ENCODE measurements at places on chromosomes 1 and 21.

- no peak for DNase-seq
Measured at GRCh38 chr1:48761986-48762385, 14.7 kb downstream of the BEND5 start.

DNA sequence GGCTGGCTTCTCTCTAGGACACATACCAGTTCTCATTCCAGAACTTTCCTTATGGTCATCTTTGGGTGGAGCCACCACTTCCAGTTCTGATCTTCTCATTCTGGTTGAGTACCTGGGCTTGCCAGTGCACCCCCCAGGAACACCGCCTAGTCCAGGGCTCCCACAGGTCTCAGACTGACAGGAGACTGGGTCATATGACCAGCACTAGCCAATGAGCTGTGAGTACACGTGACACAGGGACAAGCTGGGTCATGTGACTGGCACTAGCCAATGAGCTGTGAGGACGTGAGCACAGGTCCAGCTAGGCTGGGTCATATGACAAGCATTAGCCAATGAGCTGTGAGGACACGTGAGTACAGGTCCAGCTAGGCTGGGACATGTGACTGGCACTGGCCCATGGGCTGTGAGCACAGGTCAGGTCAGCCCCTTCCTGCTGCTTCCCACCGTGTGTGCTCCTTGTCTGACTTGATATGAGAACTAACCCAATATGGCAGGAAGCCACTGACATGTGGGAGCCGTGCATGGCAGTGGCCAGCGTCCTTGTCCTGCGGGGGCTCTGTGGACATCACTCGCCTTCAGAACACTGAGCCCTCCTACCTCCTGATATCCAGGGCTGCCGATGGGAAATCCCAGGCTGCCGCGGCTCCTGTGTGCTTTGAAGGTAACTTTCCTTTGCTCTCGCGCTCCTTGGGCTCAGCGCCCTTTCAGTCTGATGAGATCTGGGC, 22.7 kb downstream of the KRTAP10-1 start:
- peak; percentile 27 for DNase-seq

DNA sequence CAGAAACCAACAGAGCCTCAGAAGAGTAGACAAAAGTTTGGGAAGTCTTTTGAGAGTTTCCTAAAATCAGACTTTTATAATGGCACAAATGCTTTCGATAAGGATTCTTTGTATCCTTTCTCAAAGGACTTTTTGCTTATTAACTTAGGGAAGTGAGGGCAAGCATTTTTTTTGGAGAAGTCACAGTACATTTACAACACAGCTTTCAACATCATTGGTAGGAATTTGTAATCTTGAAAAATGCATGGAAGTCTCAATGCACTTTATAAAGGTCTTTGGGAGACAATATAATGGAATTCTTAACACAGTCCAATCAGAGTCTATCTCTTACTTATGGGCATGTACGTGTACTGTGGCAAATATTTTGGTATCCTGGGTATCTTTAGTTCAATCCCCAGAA, 325.8 kb upstream of the NR5A2 start:
- peak; percentile 20 for DNase-seq

DNA sequence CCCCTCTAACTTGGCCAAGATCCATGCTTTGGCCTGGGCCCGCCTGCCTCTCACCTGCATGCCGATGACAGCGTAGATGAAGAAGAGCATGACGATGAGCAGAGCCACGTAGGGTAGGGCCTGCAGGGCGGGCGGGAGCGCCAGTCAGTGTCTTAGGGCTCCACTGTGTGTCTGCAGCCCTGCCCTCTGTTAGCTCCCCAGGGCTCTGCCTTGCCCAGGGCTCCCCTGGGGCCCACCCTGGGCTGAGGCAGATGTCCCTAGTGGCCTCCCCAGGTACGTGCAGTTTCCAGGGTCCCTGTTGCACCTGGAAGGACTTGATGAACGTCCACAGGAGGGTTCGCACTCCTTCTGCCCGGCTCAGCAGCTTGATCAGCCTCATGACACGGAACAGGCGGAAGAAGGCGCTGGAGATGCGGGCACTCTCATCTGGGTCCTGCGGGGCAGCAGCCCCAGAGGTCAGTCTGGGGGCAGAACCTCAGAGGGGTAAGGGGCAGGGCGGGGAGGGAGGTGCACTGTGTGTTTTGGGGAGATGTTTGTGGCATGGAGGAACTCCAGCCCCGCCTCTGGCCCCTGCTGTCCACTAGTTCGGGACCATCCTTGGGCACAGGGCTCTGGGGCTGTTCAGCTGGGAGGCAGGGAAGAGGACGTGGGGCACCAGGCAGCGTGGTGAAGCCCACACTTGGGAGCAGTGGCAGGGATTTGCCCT, 29.8 kb upstream of the KIF21B start:
- no peak for DNase-seq

GRCh38 chr1:219507437-219507836, 105.5 kb downstream of the ZC3H11B start:
- DNase-seq: no peak

DNA sequence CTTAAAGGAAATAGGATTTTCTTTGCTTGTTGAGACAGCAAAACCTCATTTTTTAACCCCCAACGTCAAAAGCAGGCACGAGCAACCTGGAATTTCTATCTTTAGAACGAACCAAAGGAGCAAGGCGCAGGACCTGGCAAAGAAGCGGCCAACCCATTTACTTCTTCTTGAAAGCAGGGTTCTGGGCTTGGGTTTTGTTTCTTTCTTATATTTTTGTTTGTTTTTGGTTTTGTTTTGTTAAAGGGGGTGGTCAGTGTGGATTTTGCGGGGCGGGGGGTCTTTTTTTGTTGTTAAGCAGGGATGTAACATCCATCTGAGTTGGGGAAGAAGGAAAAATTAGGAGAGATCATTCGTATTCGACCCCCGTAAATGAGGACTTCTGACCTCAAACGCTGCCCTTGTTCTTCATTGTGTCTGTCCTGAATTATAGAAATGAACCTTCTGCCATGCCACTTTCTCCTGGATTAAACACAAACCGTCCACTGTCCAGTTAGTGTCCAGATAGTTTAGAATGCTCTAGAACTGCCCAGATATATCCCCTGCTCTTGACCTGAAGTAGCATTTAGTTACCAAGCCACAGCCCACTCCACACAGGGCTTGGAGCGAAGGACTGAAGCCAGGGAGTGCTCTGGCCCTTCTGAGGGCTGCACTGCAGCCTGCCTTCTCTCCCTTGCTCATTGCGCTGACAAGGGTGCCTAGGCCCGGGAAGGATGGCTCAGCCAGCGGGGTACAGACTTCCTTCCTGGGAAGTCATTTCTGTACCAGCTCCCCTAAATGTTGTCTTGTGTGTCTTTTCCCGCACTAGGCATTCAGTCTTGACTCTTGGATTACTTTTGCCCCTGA, 909 bp upstream of the APP start:
- no peak for DNase-seq

DNA sequence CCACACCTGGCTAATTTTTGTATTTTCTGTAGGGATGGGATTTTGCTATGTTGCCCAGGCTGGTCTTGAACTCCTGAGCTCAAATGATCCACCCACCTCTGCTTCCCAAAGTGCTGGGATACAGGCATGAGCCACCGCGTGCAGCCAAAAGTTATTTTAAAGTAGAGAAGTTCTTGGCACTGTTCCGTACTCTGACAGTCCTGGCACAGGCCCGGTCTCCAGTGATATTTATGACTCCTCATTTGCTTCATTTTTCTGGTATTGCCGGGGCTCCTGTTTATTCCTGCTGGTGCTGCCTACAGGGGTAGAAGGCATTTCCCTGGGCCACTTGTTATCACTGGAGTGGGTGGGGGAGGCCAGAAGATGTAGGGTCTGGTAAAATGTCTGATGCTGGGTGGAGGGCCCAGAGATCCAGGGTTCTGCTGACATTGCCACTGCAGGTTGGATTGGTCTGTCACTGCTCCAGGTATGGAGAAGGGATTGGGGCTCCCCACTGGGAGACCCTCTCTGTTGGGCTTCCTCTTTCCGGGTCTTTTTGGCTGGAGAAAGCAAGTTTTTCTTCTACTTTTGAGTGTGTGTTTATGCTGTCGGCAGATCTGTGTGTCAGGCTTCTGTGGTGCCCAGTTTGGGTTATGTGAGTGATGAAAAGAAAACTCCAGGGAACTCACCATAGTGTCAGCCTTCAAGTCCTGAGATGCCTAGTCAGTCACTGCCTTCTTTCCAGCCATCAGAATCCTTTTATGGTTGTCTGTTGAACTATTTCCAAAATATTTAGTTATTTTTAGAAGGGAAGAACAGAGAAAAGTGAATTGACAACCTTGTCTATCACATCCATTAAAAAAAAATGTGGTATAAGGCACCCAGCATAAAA, 4.5 kb downstream of the MROH7 start:
- no peak for DNase-seq

GRCh38 chr1:1345860-1346500, 3.2 kb downstream of the DVL1 start:
- DNase-seq: no peak

- DNase-seq: peak; percentile 59
Measured at GRCh38 chr1:41849211-41849759, 69.4 kb downstream of the HIVEP3 start.

- DNase-seq: no peak
Measured at GRCh38 chr1:54212872-54213271, 12.9 kb downstream of the MRPL37 start.

GRCh38 chr1:52553362-52554266, 722 bp upstream of the TUT4 start:
- peak; percentile 88 for DNase-seq

DNA sequence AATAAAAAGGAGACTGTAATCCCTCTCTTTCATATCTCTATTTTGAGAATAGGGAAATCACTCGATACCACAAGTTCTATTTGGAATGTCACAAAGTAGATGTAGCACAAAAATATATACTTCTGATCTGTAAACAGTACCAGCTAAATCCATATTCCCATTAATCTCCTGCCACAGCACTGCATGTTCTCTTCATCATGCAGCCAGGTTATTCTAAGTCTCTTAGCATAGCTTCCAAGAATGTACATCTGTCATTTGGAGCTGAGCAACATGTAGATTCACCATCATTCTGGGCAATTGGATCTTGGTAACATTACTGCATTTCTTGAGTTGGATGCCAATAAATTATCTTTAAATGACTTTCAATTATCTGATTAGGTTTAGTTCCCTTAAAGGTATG, 1874.5 kb downstream of the MRPL39 start:
- DNase-seq: no peak

GRCh38 chr1:236397173-236397759, 3.2 kb downstream of the EDARADD start:
- no peak for DNase-seq

- DNase-seq: peak; percentile 5
Measured at GRCh38 chr1:215345766-215346165, 221.3 kb upstream of the KCTD3 start.

DNA sequence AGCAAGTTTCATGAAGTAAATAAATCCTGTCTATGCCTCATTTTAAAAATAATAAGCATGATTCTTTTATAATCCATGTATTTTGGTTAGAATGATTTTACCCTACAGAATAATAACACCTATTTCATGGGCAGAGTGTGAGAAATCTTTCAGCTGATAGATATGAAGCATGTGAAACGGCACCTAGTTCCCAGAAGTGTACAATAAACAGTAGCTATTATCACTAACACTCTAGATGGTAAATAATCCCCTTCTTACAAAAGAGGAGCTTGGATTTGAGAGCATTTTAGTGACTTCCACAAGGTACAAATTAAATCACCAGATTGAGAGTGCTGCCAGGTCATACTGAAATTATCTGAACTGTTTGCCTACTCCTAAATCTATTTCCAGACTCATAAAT, 95.3 kb upstream of the NRIP1 start:
- DNase-seq: no peak

DNA sequence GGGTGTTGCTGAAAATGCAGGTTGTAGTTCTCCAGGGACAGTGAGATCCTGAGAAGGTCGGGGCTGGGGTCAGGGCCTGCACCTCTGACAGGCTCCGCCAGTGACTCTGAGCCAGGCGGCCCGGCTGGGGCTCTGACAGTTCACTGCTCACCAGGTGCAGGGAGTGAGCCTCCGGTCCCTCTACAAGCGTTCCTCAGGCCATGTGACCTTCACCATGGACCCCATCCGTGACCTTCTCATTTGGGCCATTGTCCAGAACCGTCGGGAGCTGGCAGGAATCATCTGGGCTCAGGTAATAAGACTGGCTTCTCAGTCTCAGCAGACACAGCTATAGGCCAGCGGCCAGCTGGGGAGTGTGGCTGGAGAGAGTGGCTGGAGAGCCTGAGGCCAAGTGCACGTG, 41.8 kb downstream of the TRPM2 start:
- no peak for DNase-seq

GRCh38 chr1:100785470-100786052, 66.0 kb downstream of the VCAM1 start:
- DNase-seq: peak; percentile 55

GRCh38 chr1:974687-975328, 7.1 kb downstream of the PERM1 start:
- no peak for DNase-seq

- DNase-seq: no peak
Measured at GRCh38 chr1:89841507-89841906, 20.7 kb downstream of the LRRC8D start.

GRCh38 chr1:11046270-11046566, 821 bp downstream of the MASP2 start:
- DNase-seq: no peak

DNA sequence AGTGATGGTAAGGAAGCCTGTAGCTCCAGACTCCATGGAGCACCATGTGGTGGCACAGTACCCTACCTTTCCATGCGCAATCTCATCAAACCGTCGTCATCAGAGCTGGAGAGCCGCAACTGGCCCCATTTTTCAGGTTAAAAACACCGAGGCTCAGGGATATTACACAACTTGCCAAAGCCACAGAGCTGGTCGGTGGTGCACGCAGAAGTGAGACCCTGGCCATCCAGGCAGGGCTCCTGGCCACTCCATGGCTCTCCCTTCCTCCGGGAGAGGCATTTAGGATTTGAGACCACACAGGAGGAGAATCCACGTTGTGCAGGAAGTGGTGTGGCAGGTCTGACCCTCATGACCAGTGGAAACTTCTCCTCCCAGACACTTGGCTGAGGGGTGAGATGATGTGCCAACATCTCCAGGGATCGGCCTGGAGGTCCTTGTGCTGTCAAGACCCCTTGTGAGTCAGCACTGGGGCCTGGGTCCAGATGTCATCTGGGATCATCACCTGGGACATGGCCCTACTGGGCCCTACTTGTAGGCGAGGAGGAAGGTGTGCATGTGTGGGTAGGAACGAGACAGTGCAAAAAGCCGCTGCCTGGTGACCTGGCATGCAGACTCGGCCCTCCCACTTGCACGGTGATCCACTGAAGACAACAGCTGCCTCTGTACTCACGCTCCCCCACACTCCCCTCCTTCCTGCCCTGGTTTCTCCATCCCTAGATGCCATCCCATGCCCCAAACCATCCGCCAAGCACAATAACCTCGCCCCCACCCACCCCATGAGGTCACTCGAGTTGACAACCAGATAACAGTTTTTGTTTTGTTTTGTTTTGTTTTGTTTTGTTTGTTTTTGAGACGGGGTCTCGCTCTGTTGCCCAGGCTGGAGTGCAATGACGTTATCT, 10.4 kb downstream of the TFF3 start:
- DNase-seq: no peak

DNA sequence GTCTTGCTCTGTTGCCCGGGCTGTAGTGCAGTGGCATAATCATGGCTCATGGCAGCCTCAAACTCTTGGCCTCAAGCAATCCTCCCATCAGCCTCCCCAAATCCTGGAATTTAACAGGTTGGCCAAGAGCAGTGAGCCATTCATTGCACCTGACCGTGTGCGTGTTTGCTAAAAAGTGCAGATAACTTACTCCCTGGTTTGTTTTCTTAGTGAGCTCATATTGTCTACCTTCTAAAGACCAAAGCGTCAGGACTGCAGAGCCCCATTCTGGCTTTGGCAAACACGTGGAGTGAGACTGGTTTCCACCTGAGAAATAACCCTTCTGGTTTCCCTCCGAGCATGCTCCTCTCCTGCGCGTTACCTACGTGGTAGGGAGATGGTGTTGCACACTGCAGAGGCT, 32.2 kb upstream of the CA6 start:
- no peak for DNase-seq
